ENCODE measurements at places on chromosomes 16 and 17.

- DNase-seq = no peak
These were observed 17.3 kb downstream of the CDH13 start for GRCh38 chr16:82643936-82644630.

DNA sequence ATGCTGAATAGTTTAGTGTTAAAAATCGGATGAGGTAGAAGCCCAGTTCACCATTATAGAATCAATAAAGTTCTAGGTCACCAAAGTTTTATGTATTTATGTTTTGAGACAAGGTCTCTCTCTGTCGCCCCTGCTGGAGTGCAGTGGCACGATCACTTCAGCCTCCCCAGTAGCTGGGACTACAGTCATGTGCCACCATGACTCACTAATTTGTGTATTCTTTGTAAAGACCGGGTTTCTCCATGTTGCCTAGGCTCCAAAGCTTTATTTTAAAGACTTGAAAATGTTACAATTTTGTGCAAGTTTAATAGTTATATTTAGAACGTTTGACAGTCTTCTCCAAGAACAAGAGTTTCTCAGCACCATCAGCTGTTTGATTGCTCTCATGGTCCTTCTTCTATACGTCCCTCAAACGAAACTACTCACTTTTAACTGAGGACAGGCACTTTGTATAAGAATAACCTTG lies 32.1 kb downstream of the NDE1 start:
- DNase-seq = peak; percentile 16

GRCh38 chr16:661184-661821 lies 6.6 kb upstream of the RHOT2 start:
- no peak for DNase-seq

GRCh38 chr16:46629331-46630219 lies 8.4 kb upstream of the SHCBP1 start:
- DNase-seq = no peak

- DNase-seq = no peak
These were observed 105.0 kb downstream of the ZNF778 start for GRCh38 chr16:89322321-89323119.

DNA sequence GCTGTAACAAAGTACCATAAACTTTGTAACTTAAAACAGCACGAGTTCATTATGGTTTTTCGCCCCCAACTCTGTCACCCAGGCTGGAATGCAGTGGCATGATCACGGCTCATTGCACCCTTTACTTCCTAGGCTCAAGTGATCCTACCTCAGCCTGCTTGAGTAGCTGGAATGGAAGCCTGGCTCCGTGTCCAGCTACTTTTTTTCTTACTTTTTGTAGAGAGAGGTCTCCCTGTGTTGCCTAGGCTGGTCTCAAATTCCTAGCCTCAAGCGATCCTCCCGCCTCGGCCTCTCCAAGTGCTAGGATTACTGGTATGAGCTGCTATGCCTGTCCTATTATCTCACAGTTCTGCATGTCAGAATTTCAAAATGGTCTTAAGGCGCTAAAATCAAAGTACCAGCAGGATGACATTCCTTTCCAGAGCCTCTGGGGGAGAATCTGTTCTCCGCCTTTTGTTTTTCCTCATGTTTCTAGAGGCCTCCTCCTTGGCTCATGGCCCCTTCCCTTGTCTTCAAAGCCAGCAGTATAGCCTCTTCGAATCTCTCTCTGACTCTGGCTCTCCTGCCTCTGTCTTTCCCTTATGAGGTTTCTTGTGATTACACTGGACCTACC lies 10.1 kb upstream of the PRM1 start:
- DNase-seq = no peak

- no peak for DNase-seq
These were observed 29.0 kb downstream of the KDM8 start for GRCh38 chr16:27232061-27232900.
